Fibroblast of mammary gland (primary cell): ENCODE measurements at places on chromosomes 6 and 20.

DNA sequence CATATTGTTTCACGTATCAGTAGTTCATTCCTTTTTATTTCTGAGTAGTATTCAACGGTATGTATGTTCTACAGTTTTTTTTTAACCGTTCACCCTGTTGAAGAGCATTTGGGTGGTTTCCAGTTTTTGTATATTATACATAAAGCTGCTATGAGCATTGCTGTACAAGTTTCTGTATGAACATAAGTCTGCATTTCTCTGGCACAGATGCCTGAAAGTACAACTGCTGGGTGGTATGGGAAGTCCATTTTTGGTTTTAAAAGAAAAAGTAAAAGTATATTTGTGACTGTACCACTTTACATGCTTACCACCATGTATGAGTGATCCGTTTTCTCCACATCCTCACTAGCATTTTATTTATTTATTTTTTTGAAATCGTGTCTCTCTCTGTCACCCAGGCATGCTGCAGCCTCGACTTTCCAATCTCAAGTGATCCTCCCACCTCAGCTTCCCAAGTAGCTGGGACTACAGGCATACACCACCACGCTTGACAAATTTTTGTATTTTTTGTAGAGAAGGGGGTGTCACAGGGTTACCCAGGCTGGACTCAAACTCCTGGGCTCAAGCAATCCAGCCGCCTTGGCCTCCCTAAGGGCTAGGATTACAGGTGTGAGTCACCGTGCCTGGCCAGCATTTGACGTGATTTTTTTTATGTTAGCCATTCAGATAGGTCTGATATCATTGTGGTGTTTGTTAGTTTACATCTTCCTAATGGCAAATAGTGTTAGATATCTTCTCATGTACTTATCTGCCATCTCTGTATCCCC is 11.0 kb upstream of the SIM1 start:
- DNase-seq: peak; percentile 45

GRCh38 chr20:63117151-63117550 is 98.8 kb downstream of the YTHDF1 start:
- no peak for DNase-seq

GRCh38 chr6:22099231-22099630 is 197.6 kb downstream of the PRL start:
- no peak for DNase-seq

DNA sequence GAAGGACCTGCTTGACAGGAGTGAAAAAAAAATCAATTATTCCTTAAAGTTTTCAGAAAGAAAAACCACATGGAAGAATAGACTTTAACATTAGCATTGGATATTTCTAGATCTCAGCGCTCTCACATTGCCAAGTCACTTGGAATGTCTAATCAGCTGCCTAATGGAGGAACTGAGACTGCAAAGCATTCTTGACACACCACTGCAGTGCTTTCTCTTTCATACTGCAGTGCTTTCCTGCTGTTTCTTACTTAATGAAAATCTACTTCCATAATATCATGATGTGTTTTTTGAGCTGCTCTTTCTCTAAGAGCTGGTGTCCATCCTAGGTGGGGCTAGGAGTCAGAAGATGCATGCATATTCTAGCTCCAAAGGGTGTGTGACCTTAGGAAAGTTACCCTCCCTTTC is 20.4 kb upstream of the MCM3 start:
- peak; percentile 19 for DNase-seq

GRCh38 chr20:711576-711975 is 36.0 kb upstream of the SCRT2 start:
- DNase-seq: no peak

- peak; percentile 1 for DNase-seq
These were observed 66.8 kb downstream of the CDK19 start for GRCh38 chr6:110748453-110748852.

GRCh38 chr6:17291778-17292177 is 10.6 kb downstream of the RBM24 start:
- no peak for DNase-seq

DNA sequence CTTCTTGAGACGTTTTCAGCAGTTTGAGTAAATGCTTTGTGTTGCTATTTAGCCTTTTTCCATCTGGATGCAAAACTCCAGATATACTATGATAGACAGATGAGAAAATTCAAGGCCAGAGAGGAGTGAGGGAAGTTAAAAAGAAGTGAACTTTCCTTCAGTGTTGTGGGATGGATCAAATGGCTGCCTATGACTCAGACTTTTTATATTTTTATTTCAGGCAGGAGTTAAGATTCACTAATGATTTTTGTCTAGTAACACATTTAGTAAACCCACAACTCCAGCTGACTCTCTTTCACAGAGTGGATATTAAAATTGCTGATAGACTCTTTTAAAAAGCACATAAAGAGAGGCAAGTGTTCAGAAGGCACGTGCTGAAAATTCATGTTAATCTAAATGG is 23.2 kb upstream of the PTCHD4 start:
- DNase-seq: no peak

- peak; percentile 97 for DNase-seq
These were observed 19.5 kb upstream of the MAP3K4 start for GRCh38 chr6:160972111-160972510.

DNA sequence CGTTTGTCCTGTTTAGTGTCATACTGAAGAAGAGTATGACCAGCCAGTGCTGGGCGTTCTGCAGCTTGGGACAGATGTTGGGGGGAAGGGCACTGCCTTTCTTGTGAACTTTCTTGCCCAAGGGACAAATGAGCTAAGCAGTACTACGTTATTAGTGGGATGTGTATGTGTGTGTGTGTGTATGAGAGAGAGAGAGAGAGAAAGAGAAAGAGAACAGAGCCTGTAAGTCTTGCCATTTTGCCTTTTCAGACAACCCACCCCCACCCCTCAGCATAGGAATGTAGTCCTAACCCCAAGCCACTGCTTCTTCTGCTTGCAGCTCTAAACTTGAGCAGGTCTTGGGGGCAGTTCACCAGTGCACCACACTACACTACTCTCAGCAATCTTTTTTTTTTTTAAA is 45.5 kb downstream of the E2F3 start:
- DNase-seq: peak; percentile 51

- DNase-seq: no peak
These were observed 45.1 kb upstream of the TMEM30A start for GRCh38 chr6:75329703-75330102.

- peak; percentile 58 for DNase-seq
These were observed 39.3 kb upstream of the OSTM1 start for GRCh38 chr6:108113557-108114519.

GRCh38 chr6:39543950-39544349 is 181.3 kb downstream of the KIF6 start:
- DNase-seq: no peak

GRCh38 chr6:101396548-101397173 is 3.2 kb downstream of the GRIK2 start:
- peak; percentile 65 for DNase-seq

GRCh38 chr6:151680846-151681432 is 126.5 kb upstream of the ESR1 start:
- no peak for DNase-seq

DNA sequence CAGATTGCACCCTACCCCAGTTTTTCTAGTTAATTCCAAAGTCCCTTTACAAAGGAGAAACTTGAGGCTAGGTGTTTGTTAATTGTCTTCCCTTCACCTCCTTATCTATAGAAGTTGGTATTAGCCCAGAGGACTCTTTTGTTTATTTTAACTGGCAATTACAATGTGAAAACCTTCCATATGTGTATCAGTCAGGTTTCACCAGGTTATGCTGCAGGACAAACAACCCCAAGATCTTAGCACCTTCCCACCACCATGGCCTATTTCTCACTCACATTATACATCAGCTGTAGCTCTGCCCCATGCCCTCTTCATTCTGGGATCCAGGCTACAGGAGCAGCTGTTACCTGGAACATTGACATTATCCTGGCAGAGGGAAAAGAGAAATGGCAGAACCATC is 31.1 kb downstream of the SNHG17 start:
- no peak for DNase-seq

DNA sequence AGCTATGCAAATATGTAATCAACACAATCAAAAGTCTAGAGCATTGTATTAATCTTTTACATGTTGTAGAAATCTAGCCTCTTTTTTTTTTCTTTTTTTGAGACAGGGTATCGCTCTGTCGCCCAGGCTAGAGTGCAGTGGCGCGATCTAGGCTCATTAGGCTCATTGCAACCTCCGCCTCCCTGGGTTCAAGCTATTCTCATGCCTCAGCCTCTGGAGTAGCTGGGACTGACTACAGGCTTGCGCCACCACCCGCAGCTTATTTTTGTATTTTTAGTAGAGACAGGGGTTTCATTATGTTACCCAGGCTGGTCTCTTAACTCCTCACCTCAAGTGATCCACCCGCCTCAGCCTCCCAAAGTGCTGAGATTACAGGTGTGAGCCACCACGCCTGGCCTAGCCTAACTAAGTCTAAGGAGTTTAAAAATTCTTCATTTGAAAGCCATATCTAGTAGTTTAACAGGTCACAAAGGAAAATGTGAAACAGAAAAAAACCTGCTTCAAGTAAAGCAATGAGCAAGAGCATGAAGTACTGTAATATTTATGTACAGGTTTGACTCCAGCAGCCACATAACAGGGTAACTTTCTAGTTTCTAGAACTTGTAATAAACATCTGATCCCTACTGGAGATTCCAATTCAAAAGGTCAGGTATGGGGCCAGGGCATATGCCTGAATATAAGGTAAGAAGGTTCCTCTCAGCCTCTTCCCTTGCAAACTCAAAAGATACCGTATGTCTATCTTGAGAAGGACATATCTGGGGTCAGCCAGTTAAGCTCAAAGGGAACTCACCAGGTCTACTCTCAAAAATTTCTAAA is 4.4 kb downstream of the CPNE1 start:
- no peak for DNase-seq

DNA sequence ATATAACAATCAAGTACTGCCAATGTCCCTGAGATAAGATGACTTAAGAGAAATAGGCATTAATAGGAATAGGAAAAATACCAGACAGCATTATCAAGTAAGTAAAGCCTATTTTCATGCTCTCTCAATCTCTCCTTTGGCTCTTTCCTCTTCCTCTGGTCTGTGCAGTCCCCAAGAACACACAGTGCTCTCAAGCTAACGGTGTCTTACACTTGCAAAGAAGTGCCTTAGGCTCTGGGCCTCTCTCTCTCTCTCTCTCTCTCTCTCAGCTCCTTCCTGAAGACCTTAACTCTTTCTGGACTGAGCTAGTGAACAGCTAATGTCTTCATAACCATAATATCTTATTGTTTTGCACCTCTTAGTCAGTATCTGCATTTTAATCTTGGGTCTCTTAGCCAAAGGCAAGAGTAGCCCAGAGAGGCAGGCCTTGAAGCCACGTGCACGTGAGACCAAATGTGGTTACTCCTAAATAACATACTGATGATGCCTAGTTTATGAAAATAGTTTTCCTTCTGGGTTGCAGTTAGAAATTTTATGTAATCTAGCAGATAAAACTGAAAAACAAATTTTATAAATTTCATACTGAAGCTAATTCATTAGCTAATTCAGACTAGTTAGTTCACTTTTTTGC is 70.8 kb downstream of the TPD52L1 start:
- DNase-seq: peak; percentile 29

GRCh38 chr6:52992980-52993920 is 1.8 kb downstream of the GSTA4 start:
- peak; percentile 83 for DNase-seq

- DNase-seq: peak; percentile 23
These were observed 87.9 kb downstream of the CEP57L1 start for GRCh38 chr6:109183109-109183650.
